ENCODE measurements at places on chromosomes 2 and 18. TPM values are rescaled to one million over a fixed set of nuclear protein-coding genes. Genes with fewer than 3 reads are reported as not detected.

Gene DPYSL5
- not detected for polyA plus RNA-seq

Gene HJURP
- polyA plus RNA-seq = 20.2 TPM

Gene NT5C1B
- polyA plus RNA-seq = not detected

Gene CRACDL
- polyA plus RNA-seq = 1.6 TPM

Gene CD8B2
- not detected for polyA plus RNA-seq

Gene CNGA3
- 0.01 TPM for polyA plus RNA-seq

Gene REEP1
- 0.72 TPM for polyA plus RNA-seq

Gene CPO
- polyA plus RNA-seq = 0.25 TPM

Gene CPLX4
- polyA plus RNA-seq = not detected

DNA sequence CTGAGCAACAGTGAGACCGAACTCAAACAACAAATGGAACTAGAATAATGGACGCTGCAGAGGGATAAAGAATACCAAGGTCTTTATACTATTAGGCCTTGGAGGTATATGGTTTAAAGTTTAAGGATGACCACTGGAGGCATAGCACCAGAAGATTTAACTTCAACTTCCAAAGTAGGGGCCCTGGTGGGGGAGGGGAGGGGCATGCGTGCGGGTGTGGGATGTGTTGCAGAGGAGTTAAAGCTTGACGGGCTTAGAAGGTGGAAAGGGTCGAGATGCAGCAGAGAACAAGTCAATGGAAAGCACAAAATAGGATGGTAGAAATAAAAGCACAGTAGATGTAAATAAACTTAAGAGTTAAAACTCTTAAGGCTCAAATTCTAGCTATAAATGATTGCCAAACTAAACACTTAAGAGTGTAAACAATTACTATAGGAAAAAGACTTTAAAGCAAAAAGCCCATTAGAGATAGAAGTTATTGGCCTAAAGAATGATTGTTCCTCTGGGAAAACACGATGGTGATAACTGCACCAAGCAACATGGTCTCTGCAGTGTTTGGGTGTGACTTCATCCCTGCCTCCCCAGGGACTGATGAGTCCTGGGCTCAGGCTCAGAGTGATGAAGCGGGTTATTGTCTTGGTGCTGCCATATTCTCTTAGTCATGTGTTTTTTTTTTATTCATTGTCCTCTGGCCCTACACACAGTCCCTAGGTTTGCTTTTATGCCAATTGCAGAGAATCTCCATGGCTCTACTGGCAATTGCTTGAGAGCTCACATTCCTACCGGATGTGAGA is 13.0 kb downstream of the RRM2 start:
- no peak for DNase-seq

DNA sequence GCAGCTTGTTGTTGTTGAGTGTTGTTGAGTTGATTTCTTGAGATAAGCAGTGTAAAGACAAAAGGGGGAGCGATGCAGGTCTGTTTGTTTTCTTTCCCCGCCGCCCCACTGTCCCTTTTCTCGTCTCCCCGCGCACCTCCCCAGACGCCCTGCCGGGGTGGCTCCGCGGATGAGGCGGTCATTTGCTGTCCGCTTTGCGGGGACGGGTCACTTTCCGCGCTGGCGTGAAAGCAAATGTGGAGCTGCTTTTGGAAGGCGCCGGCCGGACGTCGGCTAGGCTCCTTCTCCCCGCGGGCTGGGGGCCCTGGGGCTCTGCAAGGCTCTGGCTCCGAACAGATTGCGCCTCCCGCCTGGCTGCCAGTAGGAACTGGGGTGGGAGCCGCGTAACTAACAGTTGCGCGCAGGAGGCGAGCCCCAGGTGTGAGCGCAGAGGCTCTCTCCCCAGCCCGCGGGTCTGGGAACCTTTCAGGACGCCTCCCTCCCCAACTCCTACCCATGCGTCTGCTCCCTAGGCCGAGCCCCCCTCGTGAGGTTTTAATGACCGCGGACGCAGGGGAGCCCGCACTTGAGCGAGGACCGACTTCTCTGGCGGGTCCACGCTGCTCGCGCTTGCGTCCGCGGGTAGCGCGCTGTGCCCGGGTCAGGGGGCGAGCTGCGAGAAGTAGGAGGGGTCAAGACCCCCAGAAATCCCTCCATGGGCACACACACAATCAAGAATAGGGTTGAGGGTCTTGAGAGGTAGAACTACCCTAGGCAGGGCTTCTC is 146.6 kb downstream of the MEIS1 start:
- DNase-seq = no peak

- no peak for DNase-seq
Measured at GRCh38 chr2:145755019-145755837, 1235.3 kb upstream of the ZEB2 start.

DNA sequence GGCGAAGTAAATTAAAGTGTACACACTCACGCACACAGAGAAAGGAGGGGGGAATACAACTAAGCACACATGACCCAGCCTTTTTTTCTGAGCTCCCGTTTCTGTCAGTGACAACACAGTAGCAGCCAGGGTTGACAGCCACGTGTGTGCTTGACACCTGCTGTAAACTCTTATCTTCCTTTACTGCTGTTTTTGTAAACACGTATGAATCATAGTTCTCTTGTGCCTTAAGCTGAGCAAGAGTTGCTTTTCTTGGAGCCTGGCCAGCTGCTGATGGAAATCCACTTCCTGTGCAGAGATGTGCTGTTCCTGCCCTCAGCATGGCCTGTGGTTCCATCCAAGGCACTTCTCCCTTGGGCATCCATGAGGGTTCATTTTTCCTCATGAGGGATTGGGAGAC is 561.9 kb downstream of the GALR1 start:
- DNase-seq = no peak

GRCh38 chr2:12451726-12452125 is 265.0 kb upstream of the TRIB2 start:
- no peak for DNase-seq

- no peak for DNase-seq
Measured at GRCh38 chr18:76710646-76711520, 111.5 kb upstream of the ZNF236 start.

DNA sequence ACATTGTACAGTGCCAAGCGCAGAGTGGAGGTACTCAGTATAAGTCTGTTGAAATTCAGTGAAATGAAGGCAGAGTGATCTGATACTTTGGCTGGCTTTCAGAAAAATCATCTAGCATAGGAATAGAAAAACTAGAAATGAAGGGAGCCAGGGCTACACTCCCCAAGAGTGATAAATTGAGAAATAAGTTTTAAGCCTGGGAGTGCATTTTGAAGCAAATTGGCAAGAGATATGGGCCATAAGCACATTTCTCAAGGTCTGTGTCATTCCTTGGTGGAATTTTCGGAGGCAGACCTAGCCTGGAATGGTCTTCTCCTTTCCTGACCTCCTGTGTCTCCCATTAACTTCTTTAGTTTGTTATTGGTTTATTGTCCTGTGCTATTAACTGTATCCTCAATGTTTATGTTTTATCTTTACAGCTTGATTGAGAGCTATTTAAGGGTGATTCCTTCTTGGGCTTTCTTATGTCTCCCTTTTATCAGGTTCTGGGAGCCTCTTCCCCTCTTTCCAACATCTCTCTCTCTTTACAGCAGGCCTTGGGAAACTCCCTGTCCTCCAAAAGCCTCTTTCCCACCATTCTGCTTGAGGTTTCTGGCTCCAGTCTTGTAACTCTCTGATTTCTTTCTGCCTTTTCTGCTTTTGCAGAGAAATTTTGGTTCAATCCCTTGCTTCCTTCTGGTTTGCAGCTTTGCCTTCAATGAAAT is 649.5 kb downstream of the SLC4A3 start:
- no peak for DNase-seq

GRCh38 chr2:102253140-102253752 is 58.1 kb upstream of the IL1RL1 start:
- no peak for DNase-seq

- no peak for DNase-seq
Measured at GRCh38 chr2:196286821-196287220, 115.4 kb upstream of the STK17B start.

DNA sequence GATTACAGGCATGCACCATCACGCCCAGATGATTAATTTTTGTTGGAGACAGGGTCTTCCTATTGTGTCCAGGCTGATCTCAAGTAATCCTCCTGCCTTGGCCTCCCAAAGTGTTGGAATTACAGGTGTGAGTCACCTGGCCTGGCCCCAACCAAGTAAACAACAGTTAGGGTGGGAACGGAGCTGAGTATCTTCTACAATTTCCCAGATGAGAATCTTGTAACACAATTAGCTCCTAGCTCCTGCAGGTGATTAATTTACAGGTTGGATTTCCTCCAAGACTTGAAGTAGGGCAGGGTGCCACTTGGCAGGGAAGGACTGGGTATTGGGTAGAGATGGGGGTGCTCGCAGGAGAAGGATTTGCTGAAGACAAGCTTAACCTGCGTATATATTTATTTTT is 17.8 kb downstream of the NLRC4 start:
- peak; percentile 9 for DNase-seq

- no peak for DNase-seq
Measured at GRCh38 chr2:237012004-237012403, 73.7 kb upstream of the COPS8 start.

- no peak for DNase-seq
Measured at GRCh38 chr2:226671141-226671676, 128.4 kb downstream of the IRS1 start.

DNA sequence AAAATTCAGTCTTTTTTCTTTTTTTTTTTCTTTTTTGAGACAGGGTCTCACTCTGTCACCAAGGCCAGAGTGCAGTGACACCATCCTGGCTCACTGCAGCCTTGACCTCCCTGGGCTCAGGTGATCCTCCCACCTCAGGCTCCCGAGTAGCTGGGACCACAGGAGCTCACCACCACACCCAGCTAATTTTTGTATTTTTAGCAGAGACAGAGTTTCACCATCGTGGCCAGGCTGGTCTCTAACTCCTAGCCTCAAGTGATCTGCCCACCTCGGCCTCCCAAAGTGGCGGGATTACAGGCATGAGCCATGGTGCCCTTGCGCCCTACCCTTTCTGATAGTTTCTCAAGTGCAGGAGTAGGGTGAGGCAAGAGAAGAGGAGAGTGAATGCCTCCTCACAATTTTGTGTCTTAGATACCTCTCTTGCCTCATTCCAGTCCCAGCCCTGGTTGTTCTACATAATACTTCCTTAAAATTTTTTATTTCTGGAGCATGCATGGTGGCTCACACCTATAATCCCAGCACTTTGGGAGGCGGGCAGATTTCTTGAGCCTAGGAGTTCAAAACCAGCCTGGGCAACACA is 68.2 kb upstream of the CAB39 start:
- no peak for DNase-seq

GRCh38 chr2:59858540-59858939 is 694.9 kb downstream of the BCL11A start:
- no peak for DNase-seq

- no peak for DNase-seq
Measured at GRCh38 chr2:163659224-163659623, 76.6 kb downstream of the FIGN start.

- DNase-seq = no peak
Measured at GRCh38 chr2:138333677-138334076, 167.9 kb upstream of the SPOPL start.

GRCh38 chr18:46019936-46020335 is 52.1 kb downstream of the PSTPIP2 start:
- no peak for DNase-seq

DNA sequence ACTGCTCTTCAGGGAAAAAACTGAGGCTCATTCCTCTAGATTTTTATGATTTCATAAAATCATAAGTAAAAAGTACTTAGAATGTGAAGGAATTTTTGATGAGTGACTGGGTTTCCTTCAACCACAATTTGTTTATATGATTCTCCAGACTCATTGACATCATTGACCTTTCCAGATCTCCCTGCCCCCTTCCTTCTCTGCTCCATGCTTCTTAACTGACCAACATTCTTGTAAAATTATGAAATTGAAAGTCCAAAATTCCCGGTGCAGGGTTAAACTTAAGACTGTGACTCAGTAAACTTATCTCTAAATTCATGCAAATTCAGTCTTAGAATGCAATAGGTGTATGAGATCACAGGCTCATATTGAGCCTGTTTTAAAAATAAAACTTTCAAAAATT is 648.9 kb downstream of the TDRD15 start:
- DNase-seq = no peak

DNA sequence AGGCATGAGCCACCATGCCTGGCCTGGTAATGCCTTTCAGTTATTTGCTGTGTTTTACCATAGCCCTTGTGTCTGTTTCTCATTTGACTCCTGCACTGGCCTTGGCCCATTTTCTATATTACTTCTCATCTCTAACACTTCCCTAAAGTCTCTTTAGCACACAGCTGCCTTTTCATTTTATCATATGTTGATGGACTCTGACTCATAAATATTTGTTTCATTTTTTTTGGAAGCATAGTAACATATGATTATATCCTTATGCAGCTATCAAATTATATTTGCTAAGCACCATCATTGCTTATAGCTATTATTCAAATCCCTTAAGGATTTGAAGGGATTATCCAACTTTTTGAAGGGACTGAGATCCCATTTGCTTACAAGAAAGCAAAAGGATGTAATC is 320.3 kb downstream of the GPD2 start:
- no peak for DNase-seq

- no peak for DNase-seq
Measured at GRCh38 chr2:28592481-28592880, 96.6 kb downstream of the PLB1 start.

DNA sequence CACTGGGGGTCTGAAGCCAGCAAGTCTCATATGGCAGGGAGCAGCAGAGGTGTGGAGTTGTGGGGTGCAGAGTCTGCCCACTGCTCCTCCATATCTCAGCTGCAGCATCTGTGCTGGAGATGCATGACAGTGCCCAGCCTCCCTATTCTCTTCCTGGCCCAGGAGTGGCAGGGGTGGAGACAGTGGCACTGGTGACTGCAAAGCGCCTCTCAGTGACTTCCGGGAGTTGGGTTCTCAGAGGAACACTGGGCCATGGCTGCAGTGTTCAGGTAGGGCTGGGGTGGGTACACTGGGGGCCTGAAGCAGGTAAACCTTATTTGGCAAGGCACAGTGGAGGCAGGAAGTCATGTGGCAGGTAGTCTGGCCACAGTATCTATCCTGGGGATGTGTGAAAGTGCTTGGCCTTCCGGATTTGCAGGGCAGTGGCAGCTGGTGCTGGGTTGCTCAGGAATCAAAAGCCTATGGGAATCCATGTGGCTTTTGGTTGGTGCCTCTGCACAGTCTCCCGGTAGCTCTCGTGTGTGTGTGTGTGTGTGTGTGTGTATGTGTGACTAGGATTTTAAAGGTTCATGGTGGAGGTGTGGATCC is 60.3 kb upstream of the THUMPD2 start:
- no peak for DNase-seq

DNA sequence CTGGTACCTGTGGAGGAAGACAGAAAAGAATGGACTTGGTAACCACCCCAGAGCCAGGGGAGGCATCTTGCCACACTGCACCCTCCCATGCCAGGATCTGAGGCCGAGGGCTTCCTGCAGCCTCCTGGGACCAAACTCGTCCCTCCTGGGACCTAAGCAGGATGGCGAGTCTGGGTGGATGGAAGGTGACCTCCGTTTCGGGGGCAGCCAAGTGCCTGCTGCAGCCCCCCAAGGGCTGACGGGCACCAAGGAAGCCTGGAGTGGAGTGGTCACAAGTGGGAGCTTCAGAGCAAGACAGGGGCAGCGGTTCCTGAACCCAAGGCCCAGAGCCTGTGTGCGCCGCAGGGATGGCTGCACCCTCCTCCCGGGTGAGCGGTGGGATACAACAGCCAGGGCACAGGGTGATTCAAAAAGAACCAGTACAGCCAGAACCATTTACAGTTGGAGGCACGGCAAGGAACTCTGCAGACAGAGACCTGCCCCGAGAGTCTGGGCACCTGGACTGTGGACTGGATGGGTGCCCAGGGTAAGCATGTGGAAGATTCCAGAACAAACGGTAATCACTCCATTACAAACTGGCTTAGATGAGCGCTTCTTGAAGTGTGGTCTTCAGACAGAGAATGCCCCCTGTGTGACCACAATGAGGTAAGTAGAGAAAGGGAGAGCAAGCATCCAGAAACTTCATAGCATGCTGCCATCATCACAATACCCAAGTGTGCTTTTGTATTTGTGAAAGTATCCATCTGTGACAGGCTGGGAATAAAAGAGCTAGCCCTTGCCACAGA is 12.1 kb downstream of the HS1BP3 start:
- DNase-seq = no peak

Measured in keratinocyte (primary cell).